ENCODE measurements at places on chromosomes 12 and 14.

- DNase-seq, result no peak
Observed at GRCh38 chr12:24894879-24895278, 54.0 kb downstream of the BCAT1 start.

GRCh38 chr12:26690601-26691000, 142.4 kb downstream of the ITPR2 start:
- no peak for DNase-seq

DNA sequence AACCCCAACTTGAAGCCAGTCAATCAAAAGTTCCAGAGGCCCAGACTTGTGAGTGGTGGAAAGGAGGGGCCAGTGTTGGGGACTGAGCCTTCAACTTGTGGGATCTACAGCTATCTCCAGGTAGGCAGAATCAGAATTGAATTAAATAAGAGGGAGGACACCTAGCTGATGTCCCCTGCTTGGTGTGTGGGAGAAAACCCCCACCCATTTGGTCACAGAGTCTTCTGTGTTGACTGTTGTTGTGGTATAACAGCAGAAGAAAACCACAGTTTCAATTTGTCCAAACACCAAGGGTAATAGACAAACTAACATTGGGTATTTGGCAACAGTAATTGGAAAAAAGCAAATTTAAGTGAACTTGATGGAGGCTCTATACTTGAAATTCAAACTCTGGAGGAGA, 3.4 kb upstream of the GCH1 start:
- DNase-seq, result no peak

- DNase-seq, result no peak
Observed at GRCh38 chr14:55031190-55031589, 4.2 kb downstream of the SOCS4 start.

GRCh38 chr14:56125772-56126636, 7.8 kb downstream of the PELI2 start:
- no peak for DNase-seq

DNA sequence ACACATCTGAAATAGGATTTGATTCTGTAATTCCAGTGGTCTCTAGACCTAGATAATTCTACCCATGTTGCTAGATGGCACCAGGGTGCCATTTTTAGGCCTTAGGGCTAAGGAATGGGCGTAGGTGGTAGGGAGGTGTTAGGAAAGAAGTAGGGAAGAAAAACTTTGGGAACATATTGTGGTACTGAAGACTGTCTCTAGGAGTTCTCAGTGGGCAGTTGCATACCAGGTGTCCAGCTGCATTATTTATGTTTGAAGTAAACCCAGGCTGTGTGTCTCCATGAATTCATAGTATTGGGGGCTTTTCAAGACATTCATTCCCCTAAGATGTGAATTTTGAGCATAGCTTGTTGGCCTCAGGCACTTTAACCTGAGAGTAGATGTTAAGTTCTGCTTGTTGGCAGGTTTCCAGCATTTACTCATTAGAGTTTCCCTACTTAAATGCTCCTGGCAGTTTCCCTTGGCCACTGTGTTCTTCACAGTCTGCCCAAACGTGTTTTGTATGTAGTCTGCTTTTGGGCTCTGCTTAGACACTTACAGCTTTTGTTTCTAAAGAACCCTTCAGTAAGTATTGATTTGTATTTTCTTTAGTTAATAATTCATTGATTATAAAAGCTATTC, 31.5 kb upstream of the CCT2 start:
- DNase-seq, result no peak

DNA sequence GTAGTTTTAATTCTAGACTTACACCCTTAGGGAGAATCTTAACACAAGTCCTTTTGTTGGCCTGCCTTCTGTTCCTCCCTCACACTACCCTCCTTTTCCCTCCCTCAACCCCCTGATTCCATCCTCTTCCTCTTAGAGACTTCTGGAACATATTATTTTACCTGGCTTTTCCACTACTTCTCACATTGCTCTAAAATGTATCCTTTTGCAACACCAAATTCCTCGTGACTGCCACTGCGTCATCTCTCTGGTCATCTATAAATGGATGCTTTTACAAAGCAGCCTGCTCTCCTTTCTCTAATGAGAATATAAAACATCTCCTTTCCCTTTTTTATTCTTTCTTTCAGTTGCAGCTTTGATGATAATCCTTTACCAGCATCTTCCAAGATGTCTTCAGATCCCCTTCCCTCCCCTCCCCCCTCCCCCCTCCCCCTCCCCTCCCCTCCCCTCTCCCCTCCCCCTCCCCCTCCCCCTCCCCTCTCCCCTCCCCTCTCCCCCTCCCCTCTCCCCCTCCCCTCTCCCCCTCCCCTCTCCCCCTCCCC, 93.6 kb downstream of the DIP2B start:
- no peak for DNase-seq

DNA sequence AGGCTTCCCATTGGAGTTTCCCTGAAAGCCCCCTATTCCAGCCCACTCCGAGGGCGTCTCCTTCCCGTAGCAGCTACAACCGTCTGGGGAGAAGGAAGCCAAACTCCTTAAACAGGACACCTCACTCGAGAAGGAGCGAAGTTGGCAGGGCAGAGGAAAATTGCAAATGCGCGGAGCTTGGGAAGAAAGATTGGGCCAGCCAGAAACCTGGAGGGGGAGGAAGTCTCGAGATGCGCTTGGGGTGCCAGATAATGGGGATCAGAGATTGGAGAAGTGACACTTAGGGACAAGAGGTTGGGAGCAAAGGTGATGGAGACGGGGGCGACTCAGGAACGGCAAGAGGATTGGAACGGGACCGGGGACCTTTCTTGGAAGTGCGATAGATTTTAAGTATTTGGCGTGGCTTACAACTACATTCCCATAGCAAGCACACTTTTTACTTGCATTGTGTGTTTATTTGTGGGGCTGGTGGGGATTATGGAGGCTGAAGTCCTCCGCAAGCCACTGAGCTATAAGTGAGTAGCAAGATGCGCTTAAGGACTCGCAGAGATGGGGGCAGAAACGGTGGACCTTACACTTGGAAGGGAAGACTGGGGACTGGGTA, 926 bp downstream of the HRK start:
- DNase-seq, result no peak

DNA sequence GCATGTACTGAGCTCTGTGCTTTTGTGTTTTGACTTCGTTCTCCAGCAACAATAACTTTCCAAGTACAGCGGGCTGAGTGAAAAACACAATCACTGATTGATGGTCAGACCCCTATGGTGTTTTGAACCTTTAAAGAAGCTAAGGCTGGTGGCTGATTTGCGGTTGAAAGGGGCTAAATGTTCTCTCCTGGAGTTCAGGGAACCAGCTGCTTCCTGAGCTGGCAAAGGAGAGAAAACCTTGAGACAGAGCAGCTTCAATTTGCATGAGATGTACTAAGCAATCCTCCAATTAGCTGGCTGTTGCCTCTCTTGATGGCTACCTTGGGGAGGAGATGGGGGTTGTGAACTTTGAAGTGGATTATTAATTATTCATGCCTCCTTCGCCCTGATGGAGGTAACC, 546.7 kb upstream of the SEL1L start:
- DNase-seq, result no peak

- no peak for DNase-seq
Observed at GRCh38 chr12:63766498-63766897, 13.2 kb upstream of the RXYLT1 start.

GRCh38 chr12:13504074-13504473, 307.5 kb downstream of the EMP1 start:
- DNase-seq, result no peak

- no peak for DNase-seq
Observed at GRCh38 chr12:77374673-77375072, 309.3 kb upstream of the E2F7 start.

DNA sequence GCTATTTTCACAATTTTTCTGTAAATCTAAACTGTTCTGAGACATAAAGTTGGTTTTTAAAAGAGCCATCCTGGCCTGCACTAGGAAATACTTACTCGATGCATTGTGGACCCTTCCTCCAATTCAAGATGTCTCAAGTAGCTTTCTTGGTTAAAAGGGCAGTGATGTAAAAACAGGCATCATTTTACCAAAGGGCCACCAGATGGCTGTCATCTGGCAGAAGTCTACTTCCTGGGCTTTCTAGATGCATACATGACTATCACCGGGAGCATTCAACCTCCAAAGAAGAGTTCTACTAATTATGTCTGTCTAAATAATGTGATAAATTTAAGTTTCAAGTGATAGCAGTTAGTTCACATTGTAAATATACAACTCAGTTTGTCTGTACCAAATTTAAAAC, 96.8 kb upstream of the FRMD6 start:
- no peak for DNase-seq

DNA sequence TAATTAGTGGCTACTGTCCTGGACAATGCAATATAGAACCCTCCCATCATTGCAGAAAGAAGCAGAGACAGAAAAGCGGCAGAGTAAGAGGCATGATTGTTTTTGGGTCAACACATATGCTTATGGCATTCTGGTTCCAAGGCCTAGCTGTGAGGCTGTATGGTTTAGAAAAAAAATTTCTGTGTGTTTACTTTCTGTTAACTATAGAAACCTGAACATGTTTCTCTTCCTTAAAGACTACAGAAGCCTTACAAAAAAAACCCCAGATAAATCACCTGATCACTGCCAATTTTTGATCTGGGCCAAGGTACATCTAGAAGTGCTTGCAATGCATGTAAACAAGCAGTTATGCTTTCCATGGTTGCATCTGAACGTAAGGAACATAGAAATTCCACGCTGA, 100.0 kb upstream of the HECTD1 start:
- no peak for DNase-seq

DNA sequence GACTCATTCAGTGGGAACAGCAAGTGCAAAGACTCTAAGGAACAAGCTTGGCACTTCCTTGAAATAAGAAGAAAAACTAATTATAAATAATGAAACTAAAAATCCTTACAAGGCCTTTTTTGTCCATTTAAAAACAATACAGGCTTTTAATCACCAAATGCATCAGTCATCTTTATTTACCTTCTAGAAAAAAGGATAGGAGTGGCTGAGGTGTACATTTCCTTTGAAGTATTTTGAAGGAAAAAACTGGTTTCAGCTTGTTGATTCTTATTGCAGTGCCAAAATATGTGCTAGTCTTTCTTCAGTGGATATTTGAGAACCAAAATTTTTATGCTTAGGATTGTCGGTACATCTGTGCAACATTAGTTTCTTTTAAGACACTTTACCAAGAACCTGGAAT, 29.8 kb downstream of the MED21 start:
- DNase-seq, result no peak

DNA sequence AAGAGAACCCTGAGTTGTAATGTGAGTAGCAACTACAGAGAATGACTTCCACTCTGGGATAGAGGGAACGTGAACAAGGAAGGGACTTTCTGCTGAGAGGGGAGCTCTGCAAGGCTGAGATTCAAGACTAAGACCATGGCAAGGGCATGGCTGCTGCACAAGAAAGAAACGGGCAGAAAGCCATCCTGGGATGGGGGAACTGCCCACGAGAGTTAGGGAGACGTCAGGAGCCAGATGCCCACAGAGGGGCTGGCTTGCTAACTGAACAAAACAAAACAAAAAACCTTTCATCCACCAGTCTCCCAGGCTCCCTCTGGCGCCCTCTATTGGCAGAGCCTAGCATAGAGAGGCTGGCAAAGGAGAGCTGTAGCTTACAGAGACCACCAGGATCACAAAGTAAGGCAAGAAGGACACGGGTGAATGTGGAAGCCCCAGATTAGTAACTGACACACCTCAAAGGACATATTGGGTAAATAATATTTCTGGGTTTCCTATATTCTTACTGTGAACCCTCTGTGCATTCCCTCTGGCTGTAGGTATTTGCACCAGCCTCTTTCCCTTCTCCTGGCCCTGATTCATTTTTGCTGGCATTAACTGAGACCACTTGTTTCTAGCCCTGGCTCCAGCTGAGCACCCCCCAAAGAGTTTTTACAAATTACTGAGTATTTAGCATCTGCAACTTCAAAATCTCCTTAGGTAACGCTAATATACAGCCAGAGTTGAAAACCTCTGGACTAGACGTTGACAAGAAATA, 338.3 kb downstream of the EMP1 start:
- peak; percentile 79 for DNase-seq

DNA sequence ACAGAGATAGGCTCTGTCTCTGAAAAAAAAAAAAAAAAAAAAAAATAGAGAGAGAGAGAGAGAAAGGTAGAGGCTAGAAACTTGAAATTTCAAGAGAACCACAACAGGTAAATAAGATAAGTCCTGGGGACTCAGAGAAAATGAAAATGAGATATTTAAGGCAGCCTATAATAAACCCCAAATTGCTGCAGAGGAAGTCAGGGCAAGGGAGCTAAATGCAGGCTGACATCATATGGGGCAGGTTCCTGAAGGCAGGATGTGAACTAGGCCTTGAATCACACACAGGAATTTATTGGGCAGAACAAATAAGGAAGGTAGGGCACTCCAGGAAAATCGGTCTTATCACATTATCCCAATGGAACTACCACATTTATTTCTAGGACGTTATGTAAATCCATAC, 54.9 kb upstream of the NUDT4 start:
- no peak for DNase-seq

GRCh38 chr12:5512601-5512970, 80.7 kb downstream of the NTF3 start:
- DNase-seq, result no peak

DNA sequence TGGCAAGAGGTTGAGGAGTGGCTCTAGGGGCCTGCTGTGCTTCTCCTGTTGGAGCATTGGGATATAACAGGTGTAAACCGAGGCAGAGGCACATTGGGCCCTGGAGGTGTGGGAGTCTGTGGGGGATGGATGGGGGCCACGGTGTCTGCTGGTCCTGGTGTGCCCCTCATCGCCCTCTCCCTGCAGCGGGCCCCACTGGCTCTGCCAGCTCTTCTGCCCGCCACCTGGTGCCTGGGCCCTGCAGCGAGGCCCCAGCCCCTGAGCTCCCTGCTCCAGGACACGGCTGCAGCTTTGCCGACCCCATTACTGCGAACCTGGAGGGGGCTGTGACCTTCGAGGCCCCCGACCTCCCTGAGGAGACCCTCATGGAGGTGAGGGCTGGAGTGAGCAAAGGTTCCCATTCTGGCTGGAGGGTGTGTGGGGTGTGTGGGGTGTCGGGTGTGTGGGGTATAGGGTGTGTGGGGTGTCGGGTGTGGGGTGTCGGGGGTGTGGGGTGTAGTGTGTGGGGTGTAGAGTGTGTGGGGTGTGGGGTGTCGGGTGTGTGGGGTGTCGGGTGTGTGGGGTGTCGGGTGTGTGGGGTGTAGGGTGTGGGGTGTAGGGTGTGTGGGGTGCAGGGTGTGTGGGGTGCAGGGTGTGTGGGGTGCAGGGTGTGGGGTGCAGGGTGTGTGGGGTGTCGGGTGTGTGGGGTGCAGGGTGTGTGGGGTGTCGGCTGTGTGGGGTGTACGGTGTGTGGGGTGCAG, 10.6 kb upstream of the PUS1 start:
- DNase-seq, result no peak

- no peak for DNase-seq
Observed at GRCh38 chr12:112103758-112104503, 4.7 kb downstream of the NAA25 start.

GRCh38 chr14:92380131-92380530, 57.2 kb downstream of the SLC24A4 start:
- no peak for DNase-seq

DNA sequence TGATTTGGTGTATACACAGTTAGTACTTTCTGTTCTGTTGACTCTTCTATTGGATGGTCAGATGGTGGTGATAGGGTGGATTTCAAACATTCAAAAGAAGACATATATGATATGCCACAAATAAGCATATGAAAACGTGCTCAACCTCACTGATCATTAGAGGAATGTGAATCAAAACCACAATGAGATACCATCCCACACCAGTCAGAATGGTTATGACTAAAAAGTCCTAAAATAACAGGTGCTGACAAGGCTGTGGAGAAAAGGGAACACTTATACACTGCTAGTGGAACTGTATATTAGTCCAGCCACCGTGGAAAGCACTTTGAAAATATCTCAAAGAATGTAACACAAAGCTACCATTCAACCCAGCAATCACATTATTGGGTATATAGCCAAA, 425.5 kb downstream of the C12orf50 start:
- no peak for DNase-seq

All from NCI-H1930 (cell line).